Dermis lymphatic vessel endothelial cell (primary cell): ENCODE measurements at places on chromosomes 2 and 18. TPM values are rescaled to one million over a fixed set of nuclear protein-coding genes. Genes with fewer than 3 reads are reported as not detected.

The MARCHF7 gene
- 86.0 and 133 TPM in 2 replicates for total RNA-seq

The CCDC68 gene
- total RNA-seq, result 0.34 and 1.4 TPM in 2 replicates

The OSBPL6 gene
- 1.1 and 4.1 TPM in 2 replicates for total RNA-seq

The IL1F10 gene
- not detected in 2 replicates for total RNA-seq

The EN1 gene
- total RNA-seq, result not detected in 2 replicates

The CCDC148 gene
- 0.22 and 0.34 TPM in 2 replicates for total RNA-seq

The CCDC178 gene
- not detected in 2 replicates for total RNA-seq

The SMAD7 gene
- total RNA-seq, result 6.5 and 10.1 TPM in 2 replicates

The L3MBTL4 gene
- 2.7 and 8.8 TPM in 2 replicates for total RNA-seq

The CDK5R2 gene
- total RNA-seq, result not detected in 2 replicates

The SCN3A gene
- 0.69 and 14.8 TPM in 2 replicates for total RNA-seq

The NTSR2 gene
- not detected in 2 replicates for total RNA-seq

The SPAST gene
- 27.3 and 36.5 TPM in 2 replicates for total RNA-seq

The GREB1L gene
- 1.2 and 3.5 TPM in 2 replicates for total RNA-seq

The CIB4 gene
- total RNA-seq, result not detected in 2 replicates

The SH3BP4 gene
- 17.4 and 23.6 TPM in 2 replicates for total RNA-seq

The GPR35 gene
- 0.17 TPM in 1 of 2 replicates, not detected in the other for total RNA-seq
